Placental pericyte (primary cell): ENCODE measurements at places on chromosomes 16 and 17. TPM values are rescaled to one million over a fixed set of nuclear protein-coding genes. Genes with fewer than 3 reads are reported as not detected.

The SMIM5 gene
- not detected in 2 replicates for total RNA-seq

The CYTH1 gene
- total RNA-seq: 14.2 and 18.6 TPM in 2 replicates

The KRTAP4-5 gene
- total RNA-seq: not detected in 2 replicates

The CA7 gene
- total RNA-seq: not detected in 2 replicates

The MPRIP gene
- 127 and 229 TPM in 2 replicates for total RNA-seq
